ENCODE measurements at places on chromosomes 7 and 10. TPM values are rescaled to one million over a fixed set of nuclear protein-coding genes. Genes with fewer than 3 reads are reported as not detected.

DNA sequence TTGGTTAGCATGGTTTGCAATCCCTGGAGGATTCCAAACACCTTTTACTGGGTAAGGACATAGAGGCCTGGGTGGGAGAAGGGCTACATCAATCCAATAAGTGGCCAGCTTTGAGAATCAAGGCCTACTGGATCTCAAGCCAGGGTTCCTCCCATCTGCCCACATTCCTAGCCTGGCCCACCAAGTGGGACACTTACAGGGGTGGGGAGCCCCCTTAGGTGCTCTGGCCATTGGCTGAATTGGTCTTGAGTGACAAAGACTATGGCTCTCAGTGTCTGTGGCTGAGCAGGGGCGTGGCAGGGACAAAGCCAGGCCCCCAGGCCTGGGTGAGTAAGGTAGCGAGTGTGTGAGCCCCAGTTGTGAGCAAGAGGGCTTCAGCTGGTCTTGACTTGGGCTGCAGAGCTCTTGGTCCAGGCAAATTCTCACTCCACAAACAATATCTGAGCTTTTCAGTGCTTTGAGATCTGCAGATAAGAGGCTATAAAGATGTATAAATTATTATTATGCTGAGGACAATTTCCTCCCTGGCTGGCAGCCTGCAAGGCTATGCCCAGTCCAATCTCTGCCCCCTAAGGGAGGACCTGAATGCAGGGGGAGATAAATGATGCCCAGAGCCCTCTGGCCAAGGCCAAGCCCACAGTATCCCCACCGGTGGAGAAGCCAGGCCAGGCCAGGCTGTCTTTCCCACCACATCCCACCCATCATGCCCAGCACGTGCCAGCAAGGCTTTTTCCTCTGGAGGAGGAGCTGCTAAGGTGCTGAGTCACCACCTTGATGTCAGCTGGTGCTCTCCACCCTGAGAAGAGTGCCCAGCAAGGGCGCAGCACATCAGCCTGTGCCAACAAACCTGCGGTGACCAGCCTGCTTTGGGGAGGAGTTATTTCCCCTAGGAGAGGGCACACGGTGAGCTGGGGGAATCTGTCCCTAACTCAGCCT, 80.7 kb upstream of the DUSP5 start:
- H3K36me3 ChIP-seq: no peaks in the 10 kb centered on the region
- no peak overlapping the region for H3K4me3 ChIP-seq
- DNase-seq: no peak
- peaks cover 17% of the 10 kb centered on the region for H3K27me3 ChIP-seq
- no peak overlapping the region for H3K27ac ChIP-seq
- peaks cover 65% of the 10 kb centered on the region for H3K4me1 ChIP-seq

The BTAF1 gene
- polyA plus RNA-seq: 58.2 TPM

DNA sequence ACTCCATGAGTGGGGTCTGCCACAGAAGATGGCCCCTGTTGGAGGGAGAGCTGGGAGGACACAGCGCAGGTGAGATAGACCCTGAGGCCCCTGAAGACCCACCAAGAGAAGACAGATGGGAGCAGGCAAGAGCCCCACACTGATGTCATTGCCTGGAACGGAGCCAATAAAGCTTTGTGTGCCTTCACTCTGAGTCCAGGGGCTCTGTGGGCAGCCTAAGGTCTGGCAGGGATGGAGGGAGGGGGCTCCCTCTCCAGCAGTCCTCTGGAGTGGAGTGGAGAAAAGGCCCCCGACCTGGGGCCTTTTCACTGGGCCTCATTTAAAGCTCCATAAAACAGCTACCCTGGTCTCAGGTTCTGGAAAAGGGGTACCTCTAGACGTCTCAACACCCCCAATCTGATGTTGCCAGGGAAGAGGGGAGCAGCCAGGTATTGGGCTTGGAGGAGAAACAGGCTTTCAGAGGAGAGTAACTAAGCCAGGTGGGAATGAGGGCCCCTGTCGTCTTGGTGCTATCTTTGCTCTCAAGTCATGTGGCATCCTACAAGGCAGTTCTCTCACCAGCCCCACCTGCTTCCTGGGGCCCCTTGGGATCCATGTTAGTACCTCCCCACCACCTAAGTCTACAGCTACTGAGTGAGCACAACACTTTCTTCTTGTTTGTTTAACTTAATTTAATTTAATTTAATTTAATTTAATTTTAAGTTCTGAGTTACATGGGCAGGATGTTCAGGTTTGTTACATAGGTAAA, 1.4 kb downstream of the C10orf62 start:
- no peak overlapping the region for H3K27ac ChIP-seq
- H3K36me3 ChIP-seq: no peaks in the 10 kb centered on the region
- H3K4me3 ChIP-seq: no peak overlapping the region

DNA sequence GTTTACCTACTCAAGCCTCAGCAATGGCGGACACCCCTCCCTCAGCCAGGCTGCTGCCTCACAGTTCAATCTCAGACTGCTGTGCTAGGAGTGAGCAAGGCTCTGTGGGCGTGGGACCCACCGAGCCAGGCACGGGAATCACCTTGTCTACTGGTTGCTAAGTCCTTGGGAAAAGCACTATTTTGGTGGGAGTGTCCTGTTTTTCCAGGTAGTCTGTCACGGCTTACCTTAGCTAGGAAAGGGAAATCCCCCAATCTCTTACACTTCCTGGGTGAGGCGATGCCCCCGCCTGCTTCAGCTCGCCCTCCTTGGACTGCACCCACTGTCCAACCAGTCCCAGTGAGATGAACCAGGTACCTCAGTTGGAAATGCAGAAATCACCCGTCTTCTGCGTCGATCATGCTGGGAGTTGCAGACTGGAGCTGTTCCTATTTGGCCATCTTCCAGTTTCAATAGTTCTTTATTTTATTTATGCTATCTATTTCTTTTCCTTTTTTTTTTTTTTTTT, at the start of gene HYAL4:
TSS of gene HYAL4 (plus strand) at position 458 of the 508 bp plus-strand sequence. CDS start 23,105 bp downstream, outside the sequence.
- no peaks in the 10 kb centered on the region for H3K36me3 ChIP-seq
- no peak within 1 kb of the TSS for H3K4me3 ChIP-seq
- DNase-seq: no peak
- H3K27ac ChIP-seq: no peak within 1 kb of the TSS
- H3K27me3 ChIP-seq: no peaks in the 10 kb centered on the region
- no peaks in the 10 kb centered on the region for H3K4me1 ChIP-seq

DNA sequence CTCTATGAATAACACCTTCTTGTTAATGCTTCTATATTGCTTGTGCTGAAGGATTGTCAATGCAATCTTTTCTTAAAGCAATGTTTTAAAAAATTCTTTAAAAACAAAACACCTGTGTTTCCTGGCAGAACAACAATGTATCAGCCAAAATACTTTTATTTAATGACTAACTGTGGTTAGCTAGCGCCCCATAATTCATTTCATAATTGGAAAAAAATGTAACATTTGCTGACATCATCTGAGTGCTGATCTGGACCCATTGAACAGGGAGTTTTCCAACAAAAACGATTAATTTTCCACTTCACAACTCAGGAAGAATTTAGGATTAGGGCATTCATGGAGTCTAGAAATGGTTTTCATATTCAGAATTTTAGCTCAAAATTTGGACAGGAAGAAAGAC, 137.6 kb upstream of the CDK6 start:
- no peaks in the 10 kb centered on the region for H3K27me3 ChIP-seq
- H3K4me1 ChIP-seq: no peaks in the 10 kb centered on the region
- H3K27ac ChIP-seq: no peak overlapping the region
- no peak overlapping the region for H3K4me3 ChIP-seq
- no peaks in the 10 kb centered on the region for H3K36me3 ChIP-seq
- no peak for DNase-seq

GRCh38 chr7:106485031-106485551, 175.9 kb downstream of the CCDC71L start:
- no peak for DNase-seq
- H3K4me3 ChIP-seq: no peak overlapping the region
- H3K36me3 ChIP-seq: no peaks in the 10 kb centered on the region
- no peaks in the 10 kb centered on the region for H3K27me3 ChIP-seq
- no peaks in the 10 kb centered on the region for H3K4me1 ChIP-seq

The ADCYAP1R1 gene
- polyA plus RNA-seq: not detected

DNA sequence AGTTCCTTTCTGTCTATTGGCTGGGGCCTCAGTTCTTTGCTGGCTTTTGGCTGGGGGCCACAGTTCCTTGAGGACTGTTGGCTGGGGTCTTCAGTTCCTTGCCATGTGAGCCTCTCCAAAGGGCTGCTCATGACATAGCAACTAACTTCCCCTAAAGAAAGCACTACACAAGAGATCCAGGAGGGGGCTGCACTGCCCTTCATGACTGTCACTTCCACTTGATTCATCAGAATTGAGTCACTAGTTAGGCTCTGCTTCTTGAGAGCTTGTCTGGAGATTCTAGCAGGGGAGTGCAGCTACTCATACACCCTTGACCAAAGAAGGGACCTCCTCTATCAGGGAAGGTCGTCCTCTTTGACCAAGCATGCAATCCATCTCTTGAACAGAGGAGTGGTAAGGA, 38.0 kb upstream of the MKX start:
- peak; percentile 7 for DNase-seq
- no peak overlapping the region for H3K4me3 ChIP-seq
- H3K36me3 ChIP-seq: no peaks in the 10 kb centered on the region
- no peaks in the 10 kb centered on the region for H3K4me1 ChIP-seq
- H3K27me3 ChIP-seq: no peaks in the 10 kb centered on the region
- H3K27ac ChIP-seq: no peak overlapping the region

DNA sequence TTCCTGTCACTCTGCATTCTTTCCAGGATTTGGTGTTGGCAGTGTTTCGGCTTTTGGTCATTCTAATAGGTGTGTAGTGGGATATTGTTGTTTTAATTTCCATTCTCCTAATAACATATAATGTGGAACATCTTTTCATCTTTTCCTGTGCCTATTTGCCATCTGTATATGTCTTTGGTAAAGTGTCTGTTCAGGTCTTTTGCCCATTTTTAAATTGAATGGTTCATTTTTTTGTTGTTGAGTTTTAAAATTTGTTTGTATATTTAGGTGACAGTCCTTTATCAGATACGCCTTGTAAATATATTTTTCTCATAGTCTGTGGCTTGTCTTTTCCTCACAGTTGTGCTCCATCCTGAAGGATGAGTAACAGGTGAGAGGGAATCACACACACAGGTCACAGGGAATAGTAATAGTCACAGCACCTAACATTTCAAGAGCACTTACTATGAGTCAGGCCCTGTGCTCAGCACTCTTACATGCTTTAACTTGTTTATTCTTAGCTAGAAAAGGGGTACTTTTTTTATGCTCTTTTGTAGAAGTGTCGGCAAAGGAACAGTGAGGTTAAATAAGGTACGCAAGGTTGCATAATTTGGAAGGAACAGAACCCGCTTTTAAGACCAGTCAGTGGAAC, 117.1 kb upstream of the GATA3 start:
- H3K27ac ChIP-seq: no peak overlapping the region
- H3K4me3 ChIP-seq: no peak overlapping the region
- no peaks in the 10 kb centered on the region for H3K27me3 ChIP-seq
- no peaks in the 10 kb centered on the region for H3K4me1 ChIP-seq
- no peaks in the 10 kb centered on the region for H3K36me3 ChIP-seq

DNA sequence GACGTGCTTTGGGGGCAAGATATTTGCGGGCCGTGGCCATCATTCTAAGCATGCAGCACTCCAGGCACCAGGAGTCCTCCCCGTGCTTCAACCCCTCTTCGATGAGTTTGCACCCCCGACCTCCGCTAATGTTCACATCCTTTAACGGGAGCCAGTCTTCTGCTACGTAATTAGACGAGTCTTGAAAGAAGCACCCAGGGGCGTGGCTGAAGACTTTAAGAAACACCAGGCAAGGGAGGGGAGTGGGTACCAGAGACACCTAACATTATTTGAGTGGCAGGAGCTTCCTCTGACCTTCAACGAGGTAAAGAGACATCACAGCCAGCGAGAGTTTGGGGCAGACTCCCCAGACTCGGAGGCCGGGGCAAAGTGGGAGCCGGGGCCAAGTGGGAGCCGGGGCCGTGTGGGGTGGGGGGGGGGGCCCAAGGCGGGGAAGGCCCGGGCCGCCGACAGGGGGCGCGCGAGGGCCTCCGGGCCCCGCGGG, 31.1 kb upstream of the TOMM7 start:
- peaks cover 27% of the 10 kb centered on the region for H3K4me1 ChIP-seq
- no peaks in the 10 kb centered on the region for H3K27me3 ChIP-seq
- DNase-seq: peak; percentile 84

DNA sequence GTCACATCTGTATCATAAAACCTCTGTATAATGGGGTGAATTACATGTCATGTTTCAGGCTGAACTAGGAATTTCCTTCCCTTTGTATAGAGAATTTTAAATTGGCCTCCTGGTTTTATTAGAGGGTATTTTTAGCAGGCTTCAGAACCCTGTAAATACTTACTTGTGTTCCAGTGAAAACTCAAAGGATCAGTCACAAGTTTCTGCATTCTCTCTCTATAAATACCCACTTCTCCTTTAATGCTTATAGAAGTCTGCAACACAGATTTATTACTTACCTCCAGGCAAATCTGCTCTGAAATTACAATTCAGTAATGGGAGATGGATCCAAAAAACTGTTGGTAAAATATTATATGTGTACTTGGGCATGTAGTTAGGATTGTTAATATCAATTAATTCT, 161.6 kb downstream of the GLI3 start:
- no peaks in the 10 kb centered on the region for H3K36me3 ChIP-seq
- no peak overlapping the region for H3K27ac ChIP-seq
- H3K4me3 ChIP-seq: no peak overlapping the region
- no peaks in the 10 kb centered on the region for H3K27me3 ChIP-seq
- no peak for DNase-seq
- no peaks in the 10 kb centered on the region for H3K4me1 ChIP-seq

DNA sequence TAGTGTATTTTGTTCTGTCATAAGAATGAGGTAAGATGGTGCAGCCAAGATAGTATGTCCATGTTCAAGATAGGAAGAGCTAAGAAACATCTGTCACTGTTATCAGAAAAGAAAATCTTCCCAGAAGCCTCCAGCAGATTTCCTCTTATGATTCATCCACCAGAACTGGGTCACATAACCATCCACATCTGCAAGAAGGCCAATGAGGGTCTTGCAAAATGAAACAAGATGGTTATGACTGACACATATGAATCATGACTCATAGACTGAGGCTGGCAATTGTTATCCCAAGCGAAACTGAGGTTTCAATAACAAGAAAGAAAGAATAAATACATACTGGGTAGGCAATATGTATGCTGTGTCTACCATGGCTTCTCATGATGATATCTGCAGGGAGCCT, 30.3 kb downstream of the CCNJ start:
- H3K36me3 ChIP-seq: no peaks in the 10 kb centered on the region
- H3K27ac ChIP-seq: no peak overlapping the region

The CHST3 gene
- 0.01 TPM for polyA plus RNA-seq

- H3K4me3 ChIP-seq: no peak overlapping the region
- H3K27me3 ChIP-seq: no peaks in the 10 kb centered on the region
- H3K36me3 ChIP-seq: no peaks in the 10 kb centered on the region
- no peak for DNase-seq
- no peak overlapping the region for H3K27ac ChIP-seq
Measured at GRCh38 chr7:157006829-157007469, 3.5 kb downstream of the MNX1 start.

DNA sequence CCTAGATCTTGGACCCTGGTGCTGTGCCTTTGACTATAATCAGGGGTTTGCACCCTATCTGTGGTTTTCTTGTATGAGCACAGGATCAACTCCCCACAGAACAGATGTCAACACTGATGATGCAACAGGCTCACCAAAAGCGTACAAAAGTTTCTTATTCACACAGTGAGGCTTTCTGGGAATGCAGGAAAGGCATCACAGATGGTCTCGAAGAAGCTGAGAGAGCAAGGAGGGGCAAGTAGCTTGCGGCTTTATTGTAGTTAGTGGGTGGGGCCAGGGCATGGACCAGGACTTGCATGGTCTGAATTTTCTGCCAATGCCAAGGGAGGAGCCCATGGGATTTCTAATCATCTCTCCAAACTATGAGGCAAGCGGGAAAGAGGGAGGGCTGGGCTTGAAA, 46.2 kb downstream of the SEC61G start:
- no peaks in the 10 kb centered on the region for H3K36me3 ChIP-seq
- H3K27ac ChIP-seq: no peak overlapping the region
- H3K4me1 ChIP-seq: no peaks in the 10 kb centered on the region
- no peak for DNase-seq
- no peak overlapping the region for H3K4me3 ChIP-seq
- no peaks in the 10 kb centered on the region for H3K27me3 ChIP-seq

GRCh38 chr10:50234486-50234885, 16.8 kb downstream of the ASAH2 start:
- H3K4me1 ChIP-seq: no peaks in the 10 kb centered on the region
- H3K4me3 ChIP-seq: no peak overlapping the region
- DNase-seq: no peak

Data from B cell (primary cell).